Ammon's horn (tissue), 1 donor: ENCODE measurements at places on chromosomes 3 and 15.

- DNase-seq, result no peak
Measured at GRCh38 chr3:73214846-73215245, 153.4 kb downstream of the EBLN2 start.

DNA sequence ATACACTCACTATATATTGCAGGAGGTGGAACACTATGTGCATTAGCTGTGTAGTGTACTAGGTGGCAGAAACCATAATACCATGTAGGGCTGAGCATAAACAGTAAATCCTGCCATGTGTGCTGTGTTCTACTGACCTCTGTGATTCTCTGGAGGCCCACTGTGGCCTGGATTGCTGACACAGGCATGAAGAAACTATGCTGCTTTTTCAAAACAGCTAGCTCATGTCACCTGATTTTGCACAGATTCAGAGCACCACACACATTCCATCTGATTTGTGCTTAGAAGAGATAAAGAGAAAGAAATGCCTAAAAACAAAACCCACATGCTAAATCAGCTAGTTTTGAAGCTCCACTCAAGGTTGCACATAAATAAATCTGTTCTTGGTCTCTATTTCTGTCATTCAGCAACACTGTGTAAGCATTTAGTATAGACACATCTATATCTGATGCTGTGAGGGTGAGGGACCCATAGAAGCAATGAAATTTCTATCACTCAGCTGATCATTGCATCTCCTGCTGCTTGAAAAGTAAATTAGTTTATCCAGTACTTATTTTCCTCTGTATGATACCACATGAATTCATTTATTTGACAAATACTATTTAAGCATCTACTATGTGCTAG is 1007.7 kb upstream of the SEMA6D start:
- no peak for DNase-seq

GRCh38 chr15:69610858-69611257 is 158.2 kb downstream of the RPLP1 start:
- DNase-seq, result no peak

GRCh38 chr15:56654624-56655023 is 78.7 kb downstream of the ZNF280D start:
- no peak for DNase-seq

GRCh38 chr3:151751161-151751560 is 17.4 kb downstream of the AADACL2 start:
- DNase-seq, result no peak

- DNase-seq, result no peak
Measured at GRCh38 chr3:72932416-72932815, 44.6 kb downstream of the GXYLT2 start.

GRCh38 chr15:88986949-88987590 is 73.9 kb upstream of the MFGE8 start:
- no peak for DNase-seq

DNA sequence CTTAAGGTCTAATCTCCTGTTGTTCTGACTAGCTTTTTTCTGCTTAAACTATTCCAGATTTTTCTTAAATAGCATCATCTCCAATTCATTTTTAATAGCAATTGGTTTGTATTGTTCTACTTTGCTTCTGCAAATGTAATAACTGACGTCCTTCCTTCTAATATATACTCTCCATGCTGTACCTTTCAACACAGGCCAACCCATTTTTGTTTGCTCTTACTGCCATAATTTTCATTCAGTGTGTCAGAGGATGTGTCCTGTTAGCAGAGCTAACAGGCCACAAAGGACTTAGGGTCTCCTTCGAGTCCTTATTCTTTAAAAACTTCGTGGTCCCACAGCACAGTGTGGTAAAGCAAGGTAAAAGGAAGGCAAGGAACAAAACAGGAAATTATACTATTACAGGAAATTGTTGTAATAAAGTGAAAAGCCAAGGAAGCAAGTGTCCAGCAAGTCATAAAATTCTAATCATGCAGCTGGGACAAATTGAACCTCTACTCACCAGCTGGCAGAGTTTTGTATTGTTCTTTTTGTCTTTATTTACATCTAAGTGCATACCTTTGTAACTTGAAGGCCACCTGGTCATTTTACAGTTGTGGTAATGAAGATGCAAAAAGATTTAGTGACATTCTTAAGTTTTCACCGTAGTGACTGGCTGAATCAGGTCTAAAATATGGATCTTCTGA is 64.9 kb upstream of the ZBTB20 start:
- no peak for DNase-seq

- DNase-seq, result no peak
Measured at GRCh38 chr3:9810846-9811245, 784 bp downstream of the TTLL3 start.

- DNase-seq, result no peak
Measured at GRCh38 chr3:165815682-165816081, 21.5 kb downstream of the BCHE start.

DNA sequence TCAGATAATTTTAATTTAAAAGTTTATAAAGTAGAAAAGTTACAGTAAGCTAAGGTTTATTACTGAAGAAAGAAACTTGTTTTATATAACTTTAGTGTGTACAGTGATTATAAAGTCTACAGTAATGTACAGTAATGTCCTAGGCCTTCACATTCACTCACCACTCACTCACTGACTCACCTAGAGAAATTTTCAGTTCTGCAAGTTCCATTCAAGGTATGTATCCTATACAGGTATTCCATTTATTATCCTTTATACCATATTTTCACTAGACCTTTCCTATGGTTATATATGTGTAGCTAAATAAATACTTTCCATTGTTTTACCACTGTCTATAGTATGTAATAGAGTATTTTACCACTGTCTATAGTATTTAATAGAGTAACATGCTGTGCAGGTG is 33.2 kb upstream of the MME start:
- no peak for DNase-seq

DNA sequence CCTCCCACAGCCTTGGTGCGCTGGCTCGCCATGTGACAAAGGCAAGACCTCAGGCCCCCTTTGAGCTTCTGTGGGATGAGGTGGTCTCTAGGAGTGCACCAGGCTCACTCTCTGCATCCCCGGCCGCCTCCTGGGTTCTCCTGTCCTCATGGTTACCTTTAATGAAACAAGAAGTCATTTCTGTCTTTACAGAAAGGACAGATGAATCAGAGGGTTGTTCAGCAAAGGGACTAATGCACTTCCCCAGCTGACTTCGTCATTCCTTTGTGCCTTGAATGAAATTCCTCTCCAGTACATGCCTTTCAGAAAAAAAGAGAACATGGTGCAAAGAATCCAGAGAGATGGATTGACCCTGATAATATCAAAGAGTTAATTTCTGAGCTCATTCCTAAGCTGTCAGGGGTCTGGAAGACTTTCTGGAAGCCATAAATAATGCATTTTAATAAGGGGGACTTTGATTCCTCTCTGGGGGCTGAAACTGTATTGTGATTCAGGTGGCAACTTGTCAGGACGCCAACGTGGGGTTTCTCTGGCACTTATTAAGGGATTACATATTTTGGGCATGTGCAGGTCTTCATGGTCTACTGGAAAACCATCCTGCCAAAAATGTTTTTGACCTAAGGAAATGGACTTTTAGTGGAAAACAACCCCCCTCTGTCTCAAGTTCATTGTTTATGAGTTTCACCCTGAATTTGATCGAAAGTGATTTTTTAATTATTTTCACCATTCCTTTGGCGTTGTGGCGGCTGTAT is 122.7 kb downstream of the FBLN2 start:
- DNase-seq, result no peak

GRCh38 chr3:29427266-29428103 is 146.6 kb downstream of the RBMS3 start:
- DNase-seq, result peak; percentile 12

DNA sequence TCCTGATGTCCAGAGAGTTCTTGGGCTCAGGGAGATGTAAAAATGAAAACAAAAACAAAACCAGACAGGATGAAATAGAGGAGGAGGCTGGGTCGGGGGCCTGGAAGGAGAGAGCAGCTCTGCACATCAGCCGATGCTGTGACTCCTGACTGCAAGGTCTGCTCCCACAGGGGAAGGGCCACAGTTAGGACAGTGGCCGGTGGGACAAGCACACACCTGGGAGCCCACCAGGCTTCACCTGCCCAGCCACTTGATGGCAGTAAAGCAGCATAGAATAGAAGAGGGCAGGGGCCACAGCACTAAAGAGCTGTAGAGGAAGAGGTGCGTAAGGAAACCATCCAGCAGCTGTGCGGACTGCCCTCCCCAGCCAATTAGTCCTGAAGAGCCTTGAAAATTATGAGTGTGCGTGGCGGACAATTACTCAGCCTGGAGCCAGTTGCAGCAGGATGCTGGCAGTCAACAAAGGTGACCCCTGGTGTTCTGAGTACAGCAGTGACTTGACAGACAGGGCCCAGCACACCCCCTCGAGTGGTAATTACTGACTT is 29.8 kb downstream of the ALS2CL start:
- peak; percentile 8 for DNase-seq

DNA sequence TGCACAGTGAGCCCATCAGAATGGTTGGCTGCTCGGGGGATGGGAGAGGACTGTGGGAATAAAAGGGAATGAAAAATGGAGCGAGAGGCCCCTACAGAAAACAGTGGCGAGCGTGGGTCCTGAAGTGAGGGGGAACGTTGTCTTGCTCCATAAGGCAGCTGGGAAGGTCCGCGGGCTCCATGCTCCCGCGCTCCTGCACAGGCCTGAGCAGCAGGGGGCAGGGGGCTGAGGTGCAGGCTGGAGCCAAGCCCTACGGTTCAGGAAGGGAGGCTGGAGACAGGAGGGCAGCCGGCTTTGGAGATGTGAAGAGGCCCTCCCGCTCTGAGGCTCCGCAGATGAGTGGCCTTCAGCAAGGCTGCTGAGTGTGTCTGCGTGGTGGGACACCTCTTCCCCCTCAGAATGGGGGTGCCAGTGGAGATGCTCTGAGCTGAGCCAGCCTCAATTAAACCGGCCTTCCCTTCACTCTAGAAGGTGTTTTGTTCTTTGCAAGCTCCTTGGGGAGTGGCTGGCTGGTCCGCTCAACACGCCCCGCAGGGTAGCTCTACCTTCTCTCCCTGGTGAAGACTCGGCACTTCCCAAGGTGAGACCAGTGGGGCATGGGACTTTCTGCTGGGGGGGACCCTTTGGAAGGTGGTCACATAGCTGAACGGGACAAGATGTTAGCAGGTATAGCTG is 208.0 kb downstream of the XXYLT1 start:
- no peak for DNase-seq

- DNase-seq, result no peak
Measured at GRCh38 chr3:76509179-76509830, 530.6 kb upstream of the ROBO2 start.

- DNase-seq, result peak; percentile 37
Measured at GRCh38 chr3:25663347-25663868, 1.3 kb downstream of the TOP2B start.

- DNase-seq, result no peak
Measured at GRCh38 chr3:46619845-46620778, 7.8 kb downstream of the FAM240A start.

- no peak for DNase-seq
Measured at GRCh38 chr3:50655009-50655830, 19.5 kb upstream of the DOCK3 start.

DNA sequence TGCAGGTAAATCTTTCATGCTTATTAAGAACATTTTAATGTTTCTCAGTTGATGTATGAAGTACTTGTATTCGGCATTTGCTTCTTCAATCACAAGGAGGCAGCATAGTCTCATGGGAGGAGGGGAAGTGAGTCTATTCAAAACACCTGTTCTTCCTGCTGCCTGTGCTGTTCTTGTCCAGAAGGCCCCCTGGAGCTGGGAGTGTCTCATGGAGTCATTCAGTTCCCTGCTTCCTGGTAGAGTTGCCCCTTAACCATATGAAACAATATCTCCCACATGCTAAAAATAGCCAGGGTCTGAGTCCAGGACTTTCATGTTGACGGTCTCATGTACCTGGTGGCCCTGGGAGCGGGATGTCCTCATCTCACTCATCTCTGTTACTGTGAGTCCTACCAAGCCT is 15.5 kb upstream of the PPP1R2 start:
- peak; percentile 63 for DNase-seq

DNA sequence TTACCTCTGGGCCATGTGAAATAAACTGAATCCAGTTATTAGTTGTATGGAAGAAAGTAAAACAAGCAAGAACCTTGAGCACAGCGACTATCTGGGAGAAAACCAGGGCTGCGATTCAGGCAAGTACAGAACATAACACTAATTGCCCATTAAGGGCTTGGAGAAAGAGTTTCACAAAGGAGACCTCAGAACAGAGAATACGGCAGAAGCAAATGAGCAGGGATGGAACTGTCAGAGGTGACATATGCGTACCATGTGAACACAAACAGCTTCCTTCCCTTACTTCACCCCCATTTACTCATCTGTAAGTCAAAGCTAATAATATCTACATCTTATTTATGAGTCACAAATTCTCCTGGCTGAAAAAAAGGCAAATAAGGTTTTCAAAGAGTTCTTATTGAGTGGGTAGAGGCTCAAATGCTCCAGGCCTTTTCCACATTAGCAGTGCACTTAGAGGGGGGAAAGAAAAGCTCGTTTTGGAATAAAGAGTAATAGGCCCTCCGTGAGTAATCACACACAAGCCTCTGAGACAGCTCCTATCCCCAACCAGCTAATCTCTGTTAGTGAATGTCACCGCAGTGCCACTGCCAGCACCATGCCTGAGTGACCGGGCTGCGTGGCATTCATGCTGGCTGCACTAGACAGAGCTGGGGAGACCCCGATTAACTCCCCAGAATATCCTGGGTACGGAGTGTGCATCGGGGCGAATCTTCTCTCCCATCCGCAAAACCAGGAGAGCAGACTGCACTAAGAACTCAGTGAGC is 2.6 kb downstream of the PCSK6 start:
- no peak for DNase-seq

GRCh38 chr3:187315872-187316271 is 24.3 kb upstream of the MASP1 start:
- no peak for DNase-seq

DNA sequence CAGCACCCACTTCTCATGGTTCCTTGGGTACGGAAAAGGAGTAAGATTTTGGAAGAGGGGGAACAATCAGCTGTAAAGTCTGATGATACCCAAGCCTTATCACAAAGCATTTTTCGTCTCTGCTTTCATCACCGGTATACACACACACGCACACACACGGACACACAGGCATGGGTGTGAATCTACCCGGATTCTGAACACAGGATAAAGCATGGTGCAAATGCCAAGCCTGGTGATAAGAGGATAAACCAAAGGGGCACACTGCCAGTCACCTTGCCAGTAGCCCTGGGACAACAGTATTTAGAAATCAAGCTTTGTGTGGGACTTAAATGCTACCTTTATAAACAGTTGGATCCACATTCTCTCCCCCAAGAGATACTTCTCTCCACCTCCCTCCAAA is 22.2 kb downstream of the FAM174B start:
- DNase-seq, result no peak

GRCh38 chr15:88992912-88993376 is 79.8 kb upstream of the MFGE8 start:
- DNase-seq, result no peak

- DNase-seq, result peak; percentile 87
Measured at GRCh38 chr15:28191832-28192231, 92.7 kb upstream of the OCA2 start.

- DNase-seq, result no peak
Measured at GRCh38 chr3:31166249-31166885, 271.9 kb upstream of the GADL1 start.

- no peak for DNase-seq
Measured at GRCh38 chr15:77727635-77728304, 95.1 kb upstream of the LINGO1 start.
